ENCODE measurements at places on chromosomes 12 and 14. TPM values are rescaled to one million over a fixed set of nuclear protein-coding genes. Genes with fewer than 3 reads are reported as not detected.

GRCh38 chr14:102229071-102229738 lies 75.8 kb downstream of the MOK start:
- H3K27me3 ChIP-seq: no peaks in the 10 kb centered on the region
- H3K4me1 ChIP-seq: no peaks in the 10 kb centered on the region
- H3K27ac ChIP-seq: no peak overlapping the region
- no peak for DNase-seq
- no peak overlapping the region for H3K4me3 ChIP-seq

The RPS6KL1 gene
- 16.4 TPM for total RNA-seq

The LHX5 gene
- not detected for total RNA-seq

The SLC5A8 gene
- total RNA-seq: 0.12 TPM

The CDKL1 gene
- 3.7 TPM for total RNA-seq

DNA sequence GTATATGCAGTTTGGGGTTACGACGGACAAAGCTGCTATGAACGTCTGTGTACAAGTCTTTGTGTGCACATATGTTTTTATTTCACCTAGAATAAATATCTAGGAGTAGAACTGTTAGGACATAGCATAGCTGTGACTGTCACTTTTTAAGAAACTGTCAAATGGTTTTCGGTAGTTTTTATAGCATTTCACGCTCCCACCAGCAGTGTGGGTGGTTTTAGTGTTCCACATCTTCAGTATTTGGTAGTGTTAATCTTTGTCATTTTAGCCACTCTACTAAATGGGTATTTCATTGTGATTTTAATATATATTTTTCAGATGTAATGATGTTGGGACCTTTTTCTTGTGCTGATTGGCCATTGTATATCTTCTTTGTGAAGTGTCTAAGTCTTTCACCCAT lies 109.1 kb upstream of the BCAT1 start:
- H3K27me3 ChIP-seq: no peaks in the 10 kb centered on the region
- H3K27ac ChIP-seq: no peak overlapping the region
- no peak overlapping the region for H3K4me3 ChIP-seq

GRCh38 chr12:120944645-120945217 lies 33.6 kb upstream of the HNF1A start:
- peaks cover 4% of the 10 kb centered on the region for H3K36me3 ChIP-seq
- H3K27ac ChIP-seq: peak overlapping the region; percentile 73
- no peak overlapping the region for H3K4me3 ChIP-seq
- peaks cover 10% of the 10 kb centered on the region for H3K27me3 ChIP-seq
- DNase-seq: peak; percentile 87

DNA sequence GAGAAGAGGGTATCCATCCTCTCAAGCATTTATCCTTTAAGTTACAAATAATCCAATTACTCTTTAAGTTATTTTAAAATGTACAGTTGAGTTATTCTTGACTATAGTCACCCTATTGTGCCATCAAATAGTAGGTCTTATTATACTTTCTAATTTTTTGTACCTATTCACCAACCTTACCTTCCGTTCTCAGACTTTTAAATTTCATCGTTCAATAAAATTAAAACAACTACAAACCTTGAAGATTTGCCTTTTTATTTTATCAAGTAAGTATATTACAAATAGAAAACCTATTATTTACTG lies 972 bp upstream of the DCTN2 start:
- H3K4me3 ChIP-seq: no peak overlapping the region
- no peak overlapping the region for H3K27ac ChIP-seq
- no peak for DNase-seq
- H3K4me1 ChIP-seq: peaks cover 33% of the 10 kb centered on the region
- H3K27me3 ChIP-seq: peaks cover 55% of the 10 kb centered on the region

The KLRF1 gene
- not detected for total RNA-seq

- H3K27me3 ChIP-seq: no peaks in the 10 kb centered on the region
- no peaks in the 10 kb centered on the region for H3K4me1 ChIP-seq
- H3K27ac ChIP-seq: no peak overlapping the region
- no peak for DNase-seq
- no peaks in the 10 kb centered on the region for H3K36me3 ChIP-seq
Observed at GRCh38 chr12:80176706-80177105, 77.4 kb downstream of the OTOGL start.

DNA sequence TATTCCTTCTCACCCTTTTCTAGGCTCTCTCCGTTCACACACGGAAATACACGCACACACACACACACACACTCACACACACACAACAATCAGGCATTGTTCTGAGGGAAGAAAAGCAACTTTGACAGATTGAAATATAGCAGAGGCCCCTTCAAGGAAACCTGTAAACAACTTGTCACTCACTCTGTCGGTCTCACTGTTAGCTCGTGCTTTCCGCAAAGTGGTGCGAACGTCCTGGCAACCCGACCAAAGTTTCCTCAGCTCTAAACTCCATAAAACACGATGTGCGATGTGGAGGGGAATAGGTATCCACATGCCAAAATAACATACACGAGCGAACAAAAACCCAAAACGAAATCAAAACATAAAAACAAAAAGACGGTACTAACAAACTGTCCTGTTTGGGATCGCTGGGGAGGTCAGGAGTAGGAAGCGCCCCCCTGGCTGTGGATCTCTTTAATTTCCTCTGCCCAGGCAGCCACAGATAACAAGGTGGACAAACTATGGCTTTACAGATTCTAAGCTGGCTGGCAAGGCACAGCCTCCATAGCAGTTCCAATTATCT lies 822 bp upstream of the SOX5 start:
- H3K27me3 ChIP-seq: no peaks in the 10 kb centered on the region
- H3K27ac ChIP-seq: no peak overlapping the region
- H3K4me3 ChIP-seq: no peak overlapping the region
- H3K4me1 ChIP-seq: no peaks in the 10 kb centered on the region

Data from Calu3 (cell line).